NCI-H460 (cell line): ENCODE measurements at places on chromosomes 3 and 15.

- DNase-seq: no peak
Observed at GRCh38 chr3:177714945-177715344, 517.7 kb upstream of the TBL1XR1 start.

DNA sequence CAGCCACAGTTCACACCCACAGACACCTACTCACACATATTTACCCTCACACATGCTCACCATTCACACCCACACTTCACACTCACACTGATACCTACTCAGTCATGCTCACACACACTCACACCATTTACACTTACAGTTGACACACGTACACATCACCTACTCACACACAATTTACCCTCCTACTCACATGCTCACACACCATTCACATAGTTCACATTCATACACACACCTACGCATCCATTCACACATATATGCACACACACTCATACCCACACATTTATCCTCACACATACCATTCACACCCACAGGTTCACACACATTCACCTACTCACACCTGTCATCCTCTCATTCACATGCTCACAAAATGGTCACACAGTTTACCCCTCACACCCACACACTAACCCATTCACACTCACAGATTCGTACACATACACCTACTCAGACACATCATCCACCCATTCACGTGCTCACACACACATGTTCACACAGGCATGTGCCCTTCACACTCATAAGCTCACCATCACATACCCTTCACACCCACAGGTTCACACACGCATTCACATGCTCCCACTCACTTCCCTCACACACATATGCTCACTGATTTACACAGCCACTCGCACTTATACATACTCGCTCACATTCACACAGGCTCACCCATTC, 42.3 kb downstream of the HMCES start:
- no peak for DNase-seq

DNA sequence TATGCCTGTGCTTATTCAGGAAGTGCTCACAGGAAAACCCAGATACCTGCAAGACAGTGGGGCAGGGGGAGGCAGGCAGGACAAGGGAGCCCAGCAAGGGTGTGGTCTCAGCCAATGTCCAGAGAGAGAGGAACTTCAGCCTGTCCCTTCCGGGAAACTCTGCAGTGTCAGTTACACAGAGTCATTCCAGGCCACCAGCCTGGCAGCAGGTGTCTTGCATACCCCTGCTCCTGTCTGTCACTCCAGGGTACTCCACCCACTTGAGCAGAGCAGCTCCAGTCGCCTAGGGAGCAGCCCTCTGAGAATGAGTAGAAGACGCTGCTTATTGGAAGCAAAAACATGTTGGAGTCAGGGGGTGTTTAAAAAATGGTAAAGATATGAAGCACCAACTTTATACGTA, 431.2 kb upstream of the RGMA start:
- DNase-seq: no peak

DNA sequence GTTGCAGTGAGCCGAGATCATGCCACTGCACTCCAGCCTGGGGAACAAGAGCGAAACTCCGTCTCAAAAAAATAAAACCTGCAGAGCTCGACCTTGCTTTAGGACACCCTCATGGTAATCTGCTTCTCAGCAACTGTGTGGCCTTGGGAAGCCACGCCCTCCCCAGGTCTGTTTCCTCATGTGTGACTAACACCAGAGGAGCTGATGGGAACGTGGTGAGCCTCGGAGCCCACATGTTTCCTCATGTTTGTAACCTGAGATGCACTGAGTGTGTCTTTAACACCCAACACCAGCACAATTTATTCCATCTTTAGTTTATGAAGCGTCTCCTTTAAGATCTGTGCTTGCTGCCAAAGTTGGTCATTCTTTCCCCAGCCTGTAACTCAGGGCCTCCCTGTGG, 142.8 kb downstream of the OCA2 start:
- DNase-seq: no peak

DNA sequence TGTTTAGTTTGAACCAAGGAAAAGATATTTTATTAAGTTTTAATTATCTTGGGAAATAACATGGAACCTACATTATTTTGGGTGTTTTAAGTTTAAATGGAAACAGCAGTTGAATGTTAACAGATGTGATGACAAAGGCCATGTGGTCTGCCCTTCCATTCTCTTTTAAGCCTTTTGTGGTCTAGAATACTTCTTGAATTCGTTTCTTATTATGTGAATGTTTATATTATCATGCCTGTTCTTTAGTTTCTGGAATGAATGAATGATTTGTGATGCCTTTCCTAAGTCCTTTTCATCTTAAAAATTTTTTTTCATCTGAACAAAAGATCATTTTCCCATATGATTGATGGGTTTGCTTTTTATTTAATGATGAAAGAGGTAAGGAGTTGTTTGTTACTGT, 44.6 kb downstream of the SNRK start:
- DNase-seq: no peak

DNA sequence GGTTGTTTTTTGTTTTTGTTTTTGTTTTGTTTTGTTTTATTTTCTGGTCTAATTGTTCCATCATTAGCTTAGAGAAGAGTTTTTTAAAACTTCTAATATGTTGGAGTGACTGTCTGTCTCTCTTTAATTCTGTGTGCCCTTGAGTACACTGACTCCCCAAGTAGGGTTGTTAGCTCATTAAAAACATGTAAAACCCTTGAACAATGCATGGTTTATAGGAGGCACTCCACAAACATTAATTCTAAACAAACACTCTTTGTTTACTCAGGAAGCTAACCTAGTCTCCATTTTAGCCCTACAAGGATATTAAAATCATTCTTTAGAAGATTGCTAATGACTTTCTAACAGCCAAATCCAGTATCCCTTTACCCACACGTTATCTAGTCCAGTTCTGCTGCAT, 100.5 kb downstream of the CGGBP1 start:
- DNase-seq: no peak

GRCh38 chr3:141170678-141171295, 60.8 kb upstream of the PXYLP1 start:
- DNase-seq: no peak

GRCh38 chr3:177114253-177114652, 83.0 kb downstream of the TBL1XR1 start:
- DNase-seq: no peak

- peak; percentile 30 for DNase-seq
Observed at GRCh38 chr3:33883951-33884561, 85.6 kb downstream of the PDCD6IP start.

DNA sequence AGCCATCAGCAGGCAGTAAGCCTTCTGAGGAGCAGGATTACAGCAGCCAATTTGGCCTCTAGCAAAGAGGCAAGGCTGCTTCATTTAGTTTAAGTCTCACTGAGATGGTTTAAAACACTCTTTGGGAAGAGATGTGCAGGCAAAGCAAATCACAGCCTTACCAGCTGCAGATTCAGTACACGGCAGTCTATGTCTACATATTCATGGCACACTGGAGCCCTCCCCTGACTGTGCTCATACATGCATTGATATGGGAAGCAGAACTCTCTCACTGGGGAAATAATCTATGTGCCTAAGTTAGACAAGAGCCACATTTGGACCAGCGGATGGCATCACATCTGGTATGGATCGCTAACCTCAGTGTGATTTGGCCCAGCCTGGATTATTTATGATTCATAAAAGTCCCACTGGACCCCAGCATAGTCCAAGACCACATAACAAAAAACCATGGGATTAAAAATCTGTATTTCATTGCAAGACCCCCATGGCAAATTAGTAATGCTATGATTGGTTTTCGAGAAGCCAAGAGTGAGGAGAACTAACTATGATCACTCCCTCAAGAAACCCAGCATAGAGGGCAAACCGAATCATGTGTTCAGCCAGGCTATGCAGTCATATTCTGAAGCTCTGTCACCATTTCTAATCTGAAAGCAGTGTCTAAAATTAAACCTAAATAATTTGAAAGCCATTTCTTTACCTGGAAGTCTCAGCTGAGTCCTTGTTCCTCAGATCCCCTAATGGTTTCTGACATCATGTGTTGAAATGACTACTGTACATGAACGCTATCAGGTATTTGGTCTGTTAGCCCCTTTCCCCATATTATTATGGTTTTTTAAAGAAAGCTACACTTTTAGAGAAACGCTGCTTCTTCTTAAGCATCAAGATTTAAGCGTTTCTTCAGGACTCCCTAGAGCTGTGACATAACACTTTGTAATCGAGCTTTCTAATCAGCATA, 1.2 kb downstream of the PRICKLE2 start:
- DNase-seq: no peak

DNA sequence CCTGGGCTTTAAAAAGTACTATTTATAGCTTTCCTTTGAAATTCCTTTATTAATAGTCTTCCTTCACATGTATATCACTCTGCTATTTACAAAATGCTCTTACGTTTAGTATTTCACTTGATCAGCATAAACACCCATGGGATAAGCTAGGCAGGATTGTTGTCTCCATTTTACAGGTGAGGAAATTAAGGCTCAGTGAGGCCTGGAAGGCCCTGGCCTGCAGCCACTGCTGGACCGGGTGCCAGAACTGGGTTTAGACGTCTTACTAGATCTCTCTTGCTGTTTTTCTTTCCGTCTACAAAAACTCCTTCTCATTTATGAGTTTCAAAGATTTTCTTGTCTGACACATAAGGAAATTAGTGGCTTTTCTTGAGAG, 236.4 kb downstream of the LPP start:
- no peak for DNase-seq
